Natural killer cell treated with Interleukin-12 subunit alpha and Interleukin-12 subunit beta and Interleukin-15 and Interleukin-18, amount 100 ng/mL, for 72 hours (primary cell): ENCODE measurements at places on chromosomes 1 and 21. TPM values are rescaled to one million over a fixed set of nuclear protein-coding genes. Genes with fewer than 3 reads are reported as not detected.

DNA sequence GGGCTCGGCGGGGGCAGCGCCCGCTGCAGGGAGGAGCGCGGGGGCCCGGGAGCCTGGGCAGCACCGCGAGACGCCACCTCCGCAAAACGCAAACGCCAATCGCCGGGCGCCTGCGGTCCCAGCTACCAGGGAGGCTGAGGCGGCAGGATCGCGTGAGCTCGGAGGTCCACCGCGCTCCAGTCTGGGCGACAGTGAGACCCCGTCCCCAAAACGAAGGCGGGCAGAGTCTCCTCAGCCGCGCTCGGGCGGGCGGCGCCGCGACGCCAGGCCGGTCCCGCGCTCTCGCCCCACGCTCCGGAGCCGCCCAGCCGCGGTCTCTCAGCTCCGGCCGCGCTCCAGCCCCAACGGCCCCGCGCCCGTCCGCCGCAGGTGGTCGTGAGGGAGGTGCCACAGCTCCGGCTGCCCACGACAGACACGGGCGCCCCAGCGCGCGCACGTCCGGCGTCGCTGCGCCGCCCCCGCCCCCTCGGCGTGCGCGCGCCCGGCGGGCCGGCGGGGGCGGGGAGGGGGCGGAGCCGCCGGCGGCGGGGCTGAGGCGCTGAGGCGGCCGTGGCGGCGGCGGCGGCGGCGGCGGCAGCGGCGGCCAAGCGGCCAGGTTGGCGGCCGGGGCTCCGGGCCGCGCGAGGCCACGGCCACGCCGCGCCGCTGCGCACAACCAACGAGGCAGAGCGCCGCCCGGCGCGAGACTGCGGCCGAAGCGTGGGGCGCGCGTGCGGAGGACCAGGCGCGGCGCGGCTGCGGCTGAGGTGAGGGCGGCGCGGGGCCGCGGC, at the start of gene ADARB1:
Gene ADARB1 (plus strand): TSS at position 533 of the 770 bp plus-strand sequence. CDS start 97,077 bp downstream, outside the sequence.
- DNase-seq, result peak; percentile 76

DNA sequence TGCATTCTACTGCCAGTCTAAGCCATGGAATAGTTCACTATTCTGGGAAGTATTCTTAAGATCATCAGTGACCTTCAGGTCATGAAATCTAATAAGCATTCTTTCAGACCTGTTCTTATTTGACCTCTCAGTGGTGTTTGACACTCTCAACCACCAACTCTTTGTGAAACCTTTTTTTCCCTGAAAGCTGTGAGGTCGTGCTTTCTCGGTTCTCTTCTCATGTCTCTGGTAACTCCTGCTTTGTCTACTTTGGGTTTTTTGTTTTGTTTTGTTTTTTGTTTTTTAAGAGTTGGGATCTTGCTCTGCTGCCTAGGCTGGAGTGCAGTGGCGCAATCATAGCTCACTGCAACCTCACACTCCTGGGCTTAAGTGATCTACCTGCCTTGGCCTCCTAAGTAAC, 56.3 kb downstream of the POU2F1 start:
- DNase-seq, result no peak

- no peak for DNase-seq
Measured at GRCh38 chr21:36773117-36773516, 74.2 kb downstream of the SIM2 start.

- DNase-seq, result peak; percentile 68
Measured at GRCh38 chr21:46622226-46622625, 13.2 kb upstream of the PRMT2 start.

The PLEKHN1 gene
- total RNA-seq, result 1.4 TPM

DNA sequence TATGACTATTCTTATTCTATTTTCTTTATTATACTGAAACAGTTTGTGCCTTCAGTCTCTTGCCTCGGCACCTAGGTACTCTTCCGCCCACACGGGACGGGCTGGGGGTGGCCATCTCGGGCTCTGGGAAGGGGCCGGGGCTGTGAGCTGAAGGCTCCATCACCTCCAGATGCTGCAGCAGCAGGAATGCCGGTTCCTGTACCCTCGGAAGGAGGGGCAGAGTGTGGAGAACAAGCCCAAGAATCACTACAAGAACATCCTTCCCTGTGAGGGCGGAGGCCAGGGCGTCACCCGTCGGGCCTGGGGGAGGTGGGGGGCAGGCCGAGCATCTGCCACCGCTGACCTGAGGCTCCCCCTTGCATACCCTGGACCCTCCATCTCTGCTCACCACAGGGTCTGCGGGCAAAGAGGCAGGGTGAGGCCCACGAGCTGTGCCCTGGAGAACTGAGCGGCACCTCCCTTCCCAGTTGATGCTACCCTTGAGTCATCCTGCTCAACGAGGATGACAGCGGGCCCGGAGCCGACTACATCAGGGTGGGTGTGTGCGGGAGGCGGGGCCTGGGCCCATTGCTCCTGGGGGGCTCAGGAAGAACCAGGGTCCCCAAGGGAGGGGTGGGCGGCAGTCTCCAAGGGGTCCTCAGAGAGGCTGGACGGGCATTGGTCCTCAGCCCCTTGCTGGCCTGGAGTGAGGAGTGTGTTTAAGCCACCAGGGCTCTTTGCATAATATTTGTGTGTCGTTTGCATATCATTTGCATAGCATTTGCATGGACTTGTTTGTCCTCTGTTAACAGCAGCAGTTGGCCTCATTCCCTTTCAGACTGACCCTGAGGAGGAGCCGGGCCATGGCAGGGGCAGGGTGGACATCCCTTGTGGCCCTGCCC, 7.5 kb downstream of the RNF223 start:
- no peak for DNase-seq

The AQP10 gene
- not detected for total RNA-seq

DNA sequence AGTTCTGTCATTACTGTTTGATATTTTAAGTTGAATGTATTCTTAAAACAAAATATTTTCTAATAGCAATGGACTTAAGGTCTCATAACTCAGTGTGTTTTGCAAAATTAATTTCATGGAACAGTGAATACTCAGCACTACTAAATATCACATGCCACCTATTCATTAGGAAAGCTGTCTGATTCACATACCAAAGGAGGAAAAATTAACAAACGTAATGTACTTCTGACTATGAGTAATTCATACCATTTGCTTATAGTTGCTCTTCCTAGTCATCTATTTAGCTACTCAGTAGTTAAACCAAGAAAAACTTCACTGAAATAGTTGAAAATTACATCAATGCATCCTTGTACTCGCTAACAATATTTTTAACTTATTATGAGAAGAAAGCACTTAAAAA, 35.2 kb downstream of the TP53BP2 start:
- no peak for DNase-seq

The C1orf210 gene
- not detected for total RNA-seq

The OR2L5 gene
- not detected for total RNA-seq

The PRAMEF27 gene
- total RNA-seq, result not detected

- peak; percentile 48 for DNase-seq
Measured at GRCh38 chr1:226627924-226628611, 79.5 kb downstream of the STUM start.

The ETNK2 gene
- total RNA-seq, result 0.67 TPM

DNA sequence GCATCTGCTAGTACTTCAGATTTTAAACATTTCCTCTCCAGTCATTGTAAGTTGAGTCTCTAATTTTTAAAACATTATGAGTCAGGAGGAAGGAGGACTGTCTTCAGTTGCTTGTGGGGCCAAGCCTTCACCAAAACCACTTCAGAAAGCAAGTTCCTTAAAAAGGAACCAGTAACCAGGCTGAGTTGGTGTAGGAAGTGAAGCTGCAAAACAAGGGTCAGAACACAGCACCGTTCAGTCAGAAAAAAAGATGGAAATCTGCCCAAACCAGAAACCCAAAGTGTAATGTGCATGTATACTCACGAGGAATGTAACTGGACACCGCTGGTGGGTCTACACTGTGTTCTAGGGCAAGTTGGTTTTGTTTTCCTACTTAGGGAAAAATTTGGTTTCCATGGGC, 402.1 kb downstream of the SETD4 start:
- DNase-seq, result no peak

The ERG gene
- not detected for total RNA-seq
